Tibial nerve (tissue), 4 donors: ENCODE measurements at places on chromosomes 16 and 17.

- DNase-seq = no peak
Measured at GRCh38 chr17:67569015-67569451, 148.7 kb upstream of the NOL11 start.

GRCh38 chr16:87809150-87809902 lies 43.5 kb upstream of the KLHDC4 start:
- no peak for DNase-seq

DNA sequence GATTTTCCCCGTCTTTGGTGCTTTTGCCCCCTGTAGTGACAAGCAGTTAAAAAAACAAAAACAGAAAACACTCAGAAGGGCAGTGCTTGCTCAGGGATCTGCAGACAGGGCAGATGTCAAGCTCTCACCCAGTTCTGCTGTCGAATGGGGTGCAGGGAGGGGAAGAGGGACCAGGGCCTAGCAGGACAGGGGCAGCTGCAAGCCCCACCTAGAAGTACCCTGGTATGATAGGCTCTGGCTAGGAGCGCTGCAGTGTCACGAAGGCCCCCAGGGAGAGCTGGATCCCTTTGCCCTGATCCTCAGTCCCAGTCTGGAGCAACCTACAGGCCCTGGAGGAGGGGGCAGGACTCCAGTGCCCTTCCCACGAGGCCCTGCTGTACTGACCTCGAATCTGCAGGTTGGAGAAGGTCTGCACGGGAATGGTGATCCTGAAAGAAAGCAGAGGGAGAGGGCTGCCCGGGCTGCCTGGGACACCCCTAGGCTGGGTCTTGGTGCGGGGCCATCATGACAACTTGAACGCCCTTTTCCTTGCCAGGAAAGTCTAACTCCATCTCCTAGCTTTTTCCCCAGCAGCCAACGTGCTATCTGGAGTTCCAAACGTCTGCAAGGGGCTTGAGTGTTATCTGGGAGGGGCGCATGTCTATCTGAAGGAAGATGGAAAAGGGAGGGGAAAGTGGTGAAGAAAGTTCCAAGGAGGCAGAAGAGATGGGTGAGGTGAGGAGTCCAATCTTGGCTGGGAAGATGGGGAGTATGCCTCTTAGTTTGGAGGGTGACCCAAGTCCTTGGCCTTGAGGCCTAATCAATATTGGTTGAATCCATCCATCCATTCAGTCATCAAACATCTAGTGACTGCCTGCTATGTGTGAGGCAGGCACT lies 4.8 kb downstream of the GFAP start:
- DNase-seq = no peak

GRCh38 chr16:30076276-30076791 lies 540 bp downstream of the PPP4C start:
- no peak for DNase-seq

GRCh38 chr17:63984651-63985386 lies 12.1 kb upstream of the SCN4A start:
- DNase-seq = peak; percentile 74

DNA sequence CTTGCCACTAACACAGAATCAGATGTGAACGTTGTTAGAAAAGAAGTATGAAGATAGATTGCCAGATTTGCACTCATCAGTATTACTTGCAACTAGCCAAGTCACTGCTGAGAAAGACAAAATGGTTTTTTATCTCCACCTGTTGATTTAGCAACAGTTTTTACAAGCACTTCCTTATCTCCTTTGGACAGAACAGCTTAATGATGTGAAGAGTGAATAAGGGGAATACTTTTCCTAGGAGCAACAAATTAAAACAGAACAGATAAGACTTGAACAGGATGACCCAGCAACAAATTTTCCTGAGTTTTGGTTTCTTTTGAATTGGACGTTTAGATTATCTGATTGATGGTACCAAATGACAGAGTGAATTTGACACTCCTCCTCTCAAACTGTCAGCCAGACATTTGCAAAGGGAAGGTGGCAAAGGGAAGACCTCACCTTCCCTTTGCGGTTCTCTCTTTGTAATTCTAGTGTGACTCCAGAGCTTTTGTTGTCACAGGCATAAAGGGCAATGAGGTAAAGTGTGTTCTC lies 130.6 kb downstream of the NLK start:
- DNase-seq = no peak
